Activated CD4-positive, alpha-beta T cell treated with anti-CD3 and anti-CD28 coated beads for 4 hours (primary cell): ENCODE measurements at places on chromosomes 13 and 19.

GRCh38 chr13:20412691-20413355 is 112.8 kb downstream of the CRYL1 start:
- peak; percentile 24 for DNase-seq

- no peak for DNase-seq
Measured at GRCh38 chr13:80239571-80240255, 101.2 kb downstream of the SPRY2 start.

GRCh38 chr13:30049692-30050091 is 199.3 kb upstream of the UBL3 start:
- no peak for DNase-seq

- DNase-seq = no peak
Measured at GRCh38 chr19:47315125-47315821, 5.6 kb downstream of the C5AR1 start.

DNA sequence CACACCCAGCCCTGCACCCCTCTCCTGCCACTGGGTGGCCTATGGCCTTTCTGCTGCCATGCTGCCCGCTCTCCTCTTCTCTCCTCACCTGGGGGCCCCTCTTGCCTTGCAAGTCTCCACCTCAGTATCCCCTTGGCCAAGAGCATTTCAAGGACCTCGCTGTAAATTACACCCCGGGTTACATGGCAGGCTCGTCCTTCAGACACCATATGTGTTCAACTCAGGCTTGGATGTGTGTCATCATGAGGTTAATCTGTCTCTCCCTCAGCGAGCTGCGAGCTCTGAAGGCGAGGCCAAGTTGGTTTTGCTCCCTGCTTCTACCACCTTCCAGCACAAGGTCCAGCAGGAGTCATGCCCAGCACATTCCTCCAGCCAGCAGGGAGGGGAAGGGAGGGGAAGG is 74.8 kb upstream of the TM9SF2 start:
- DNase-seq = no peak

DNA sequence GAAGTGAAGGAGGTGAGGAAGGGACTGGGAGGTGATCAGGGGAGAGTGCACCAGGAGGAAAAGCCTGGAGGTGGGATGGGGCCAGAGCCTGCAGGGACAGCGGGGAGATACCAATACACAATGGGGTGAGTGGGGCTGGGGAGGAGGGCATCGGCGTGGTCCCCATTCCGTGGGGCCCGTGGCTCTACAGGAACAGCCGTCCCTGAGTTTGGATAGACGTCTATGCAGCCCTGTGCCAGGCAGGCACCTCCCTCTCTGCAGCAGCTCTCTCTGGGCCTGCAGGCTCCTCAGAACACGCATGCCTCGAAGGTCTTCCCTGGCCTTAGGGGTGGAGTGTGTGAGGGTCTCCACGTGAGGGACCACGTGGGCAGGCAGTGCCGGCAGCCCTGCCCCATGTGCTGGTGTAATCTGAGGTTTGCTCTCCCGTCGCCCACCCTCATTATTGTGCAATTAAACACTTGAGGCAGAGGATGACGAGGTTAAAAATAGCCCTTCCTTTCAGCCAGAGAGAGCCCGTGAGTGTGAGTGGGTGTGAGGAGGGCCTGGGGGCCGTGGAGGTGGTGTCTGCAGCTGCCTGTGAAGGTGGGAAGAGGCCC is 16.5 kb downstream of the C2CD4C start:
- no peak for DNase-seq

- no peak for DNase-seq
Measured at GRCh38 chr13:60347690-60348089, 49.3 kb upstream of the TDRD3 start.

DNA sequence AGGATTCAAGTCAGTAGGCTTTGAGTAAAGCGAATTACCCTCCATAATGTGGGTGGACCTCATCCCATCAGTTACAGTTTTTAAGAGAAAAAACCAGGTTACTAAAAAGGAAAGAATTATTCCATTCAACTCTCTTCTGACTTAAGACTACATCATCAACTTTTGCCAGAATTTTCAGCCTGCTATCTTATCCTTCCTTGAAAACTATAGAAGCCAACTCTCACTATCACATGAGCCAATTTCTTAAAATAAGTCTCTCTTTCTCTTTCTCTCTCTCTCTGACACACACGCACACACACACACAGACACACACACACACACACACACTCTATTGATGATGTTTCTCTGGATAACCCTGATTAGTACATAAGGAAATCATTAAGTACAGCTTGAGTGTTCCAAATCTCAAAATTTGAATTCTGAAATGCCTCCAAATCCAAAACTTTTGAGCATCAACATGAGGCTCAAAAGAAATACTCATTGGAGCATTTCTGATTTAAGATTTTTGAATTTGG is 217.0 kb upstream of the PRR20A start:
- no peak for DNase-seq

DNA sequence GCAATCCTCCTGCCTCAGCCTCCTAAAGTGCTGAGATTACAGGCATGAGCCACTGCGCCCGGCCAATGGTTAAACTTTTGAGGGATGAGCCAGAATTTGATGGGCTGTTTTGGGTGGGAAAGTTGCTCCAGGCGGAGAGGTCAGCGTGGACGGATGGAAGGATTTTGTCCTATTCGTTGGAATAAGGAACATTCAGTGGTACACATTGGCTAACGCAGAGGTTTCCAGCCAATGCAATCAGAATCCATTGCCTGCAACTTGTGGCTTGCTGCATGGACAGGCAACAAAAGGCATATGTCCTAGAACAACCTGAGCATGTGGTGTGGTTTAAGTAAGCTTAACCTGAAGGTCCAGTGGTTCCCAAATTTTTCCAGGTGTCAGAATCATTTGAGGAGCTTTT is 35.5 kb upstream of the C1QTNF9 start:
- no peak for DNase-seq

DNA sequence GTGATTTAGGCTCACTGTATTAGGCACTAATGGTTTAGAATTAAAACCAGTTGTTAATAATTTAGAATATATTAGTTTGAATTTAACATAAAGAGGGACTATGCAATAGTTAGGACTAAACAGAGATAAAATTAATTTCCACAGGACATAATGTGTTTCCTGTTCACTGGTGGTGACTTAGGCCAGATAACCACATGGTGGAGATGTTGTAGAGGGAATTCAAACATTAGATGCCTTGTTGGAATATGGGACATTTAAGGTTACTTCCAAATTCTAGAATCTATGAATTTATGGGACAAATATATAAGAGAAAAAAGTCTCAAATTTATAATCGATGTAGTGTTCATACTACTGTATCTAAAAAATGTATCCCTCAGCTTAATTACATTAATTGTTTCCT is 615.5 kb upstream of the KLHL1 start:
- no peak for DNase-seq

- DNase-seq = no peak
Measured at GRCh38 chr13:77374786-77375185, 47.9 kb upstream of the MYCBP2 start.

DNA sequence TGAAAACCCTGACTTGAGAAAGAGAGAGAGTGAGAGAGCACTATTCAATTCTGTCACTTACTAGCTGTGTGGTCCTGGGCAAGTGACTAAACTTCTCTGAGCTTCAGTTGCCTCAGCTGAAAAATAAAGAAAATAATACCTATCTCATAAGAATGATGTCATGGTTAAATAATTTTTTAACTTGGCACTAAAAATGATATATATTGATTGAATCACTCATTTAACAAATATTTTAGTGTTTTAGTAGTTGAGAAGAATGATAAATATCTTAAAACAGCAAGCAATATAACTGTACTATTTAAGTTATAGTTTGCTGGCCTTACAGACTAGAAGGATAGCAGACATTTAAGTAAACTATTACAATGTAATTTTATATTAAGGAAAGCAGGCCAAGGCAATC is 764.2 kb downstream of the DIAPH3 start:
- no peak for DNase-seq

DNA sequence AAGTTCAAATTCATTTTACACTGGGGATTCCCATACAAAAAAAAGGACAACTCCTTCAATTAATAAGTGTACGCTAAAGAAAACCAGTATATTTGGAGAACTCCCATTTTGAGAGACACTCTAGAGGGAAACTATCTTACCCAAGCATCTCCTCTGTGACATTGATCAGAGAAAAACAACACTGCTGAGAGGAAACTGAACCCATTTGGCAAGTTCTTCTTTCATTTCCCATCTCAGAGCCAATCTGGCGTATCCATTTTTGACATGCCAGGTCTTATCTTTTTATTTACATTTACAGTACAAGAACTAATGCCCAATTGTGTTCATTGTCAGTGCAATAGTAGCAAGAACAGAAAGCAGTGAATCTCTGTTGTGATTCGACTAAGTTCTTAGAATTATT is 30.1 kb downstream of the LIG4 start:
- no peak for DNase-seq

DNA sequence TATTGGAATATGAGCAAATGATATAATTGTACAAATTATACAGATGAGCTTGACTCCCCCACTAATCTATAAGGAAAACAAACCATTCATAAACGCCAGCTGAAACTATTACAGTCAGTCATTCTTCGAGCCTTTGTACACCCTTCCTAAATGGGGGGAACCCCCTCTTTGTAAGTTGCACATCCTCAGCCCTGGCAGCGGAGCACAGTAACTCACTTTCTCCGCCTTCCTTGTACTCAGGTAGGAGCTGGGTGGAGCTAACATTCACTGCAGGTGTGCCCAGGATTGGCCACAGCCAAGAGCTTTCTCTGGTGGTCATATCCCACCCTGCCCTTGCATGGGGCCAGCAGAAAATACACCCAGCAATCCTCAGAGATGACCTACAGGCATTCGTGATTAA is 28.6 kb downstream of the PIN1 start:
- peak; percentile 21 for DNase-seq

- DNase-seq = peak; percentile 26
Measured at GRCh38 chr13:23384111-23384510, 49.4 kb downstream of the SACS start.

GRCh38 chr13:113064000-113064533 is 41.5 kb upstream of the F7 start:
- DNase-seq = no peak

- DNase-seq = no peak
Measured at GRCh38 chr13:102395939-102396338, 5.9 kb downstream of the FGF14 start.

DNA sequence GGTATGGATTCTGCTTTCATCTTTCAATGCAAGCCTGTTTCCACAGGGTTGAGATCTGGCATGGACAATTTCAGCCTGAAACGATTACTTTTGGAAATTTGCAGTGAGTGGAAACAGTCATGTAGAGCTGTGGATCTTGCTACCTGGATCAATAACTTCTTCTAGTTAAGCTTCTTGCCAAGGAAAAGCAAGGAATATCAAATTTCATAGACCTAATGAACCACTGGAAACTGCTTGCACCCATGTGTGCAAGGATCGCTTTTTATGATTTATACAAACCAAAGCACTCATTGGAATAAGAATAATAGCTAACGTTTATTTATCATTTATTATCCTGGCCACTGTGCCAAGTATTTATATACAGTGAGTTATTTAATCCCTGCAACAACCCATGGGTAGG is 392.8 kb downstream of the KCNRG start:
- DNase-seq = no peak

- DNase-seq = no peak
Measured at GRCh38 chr13:75050419-75051046, 431.4 kb downstream of the TBC1D4 start.

GRCh38 chr19:56189785-56190184 is 7.8 kb downstream of the ZSCAN5B start:
- DNase-seq = no peak

GRCh38 chr13:95319551-95320274 is 18.5 kb upstream of the ABCC4 start:
- no peak for DNase-seq

DNA sequence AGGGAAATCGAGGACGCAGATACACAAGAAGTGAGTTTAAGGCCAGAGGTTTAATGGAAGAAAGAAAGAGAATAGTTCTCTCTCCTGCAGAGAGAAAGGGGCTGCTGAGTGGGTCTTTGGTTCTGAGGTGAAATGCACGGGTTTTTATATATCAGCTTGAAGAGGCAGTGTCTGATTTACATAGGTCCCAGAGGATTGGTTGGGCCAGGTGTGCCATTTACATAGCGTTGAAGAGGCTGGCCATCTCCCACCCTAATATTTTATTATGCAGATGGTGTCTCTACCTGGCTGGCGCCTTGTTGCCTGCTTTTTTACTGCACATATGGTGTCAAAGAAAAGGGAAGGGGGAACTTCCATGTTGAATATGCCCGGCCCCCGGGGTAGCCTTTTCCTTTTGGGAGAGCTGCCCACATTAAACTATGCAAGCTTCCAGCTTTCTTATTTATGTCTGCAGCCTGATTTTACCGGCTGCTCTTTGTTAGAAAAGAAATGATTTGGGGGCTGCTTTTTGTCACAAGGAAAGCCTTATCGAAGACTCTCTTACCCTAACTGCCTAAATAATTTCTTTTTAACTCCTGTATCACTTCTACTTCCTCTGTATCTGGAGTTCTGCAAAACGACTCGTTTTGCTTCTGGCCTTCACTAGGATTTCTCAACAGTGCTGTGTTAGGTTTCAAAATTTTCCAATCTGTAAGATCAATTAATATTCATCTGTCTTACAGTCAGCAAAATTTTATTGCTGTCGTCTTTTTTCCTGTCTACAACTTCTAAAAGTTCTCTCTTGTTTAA is 268.5 kb downstream of the B3GLCT start:
- DNase-seq = no peak

DNA sequence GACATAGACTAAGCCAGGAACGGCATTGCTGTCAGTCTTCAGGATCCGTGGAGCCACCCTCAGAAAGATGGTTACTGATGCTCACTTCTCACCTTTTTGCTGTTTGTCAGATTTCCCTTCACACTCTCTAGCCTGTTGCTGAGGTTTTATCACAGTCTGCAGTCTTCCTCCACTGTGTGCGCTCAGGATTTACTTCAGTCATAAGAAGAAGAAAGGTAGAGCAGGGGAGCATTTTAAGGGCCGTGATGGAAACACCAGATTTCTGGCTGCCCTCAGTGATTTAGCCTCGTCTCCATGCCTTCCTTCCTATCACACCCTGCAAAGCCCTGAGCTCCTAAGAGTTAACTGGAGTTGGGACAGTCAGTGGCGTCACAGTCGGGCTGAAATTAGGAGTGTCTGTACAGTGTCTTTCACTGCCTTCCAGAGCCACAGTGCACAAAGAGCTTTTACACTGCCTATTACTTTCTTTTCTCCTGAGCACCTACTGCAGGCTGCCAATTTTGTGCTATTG is 60.0 kb upstream of the GPR183 start:
- no peak for DNase-seq

DNA sequence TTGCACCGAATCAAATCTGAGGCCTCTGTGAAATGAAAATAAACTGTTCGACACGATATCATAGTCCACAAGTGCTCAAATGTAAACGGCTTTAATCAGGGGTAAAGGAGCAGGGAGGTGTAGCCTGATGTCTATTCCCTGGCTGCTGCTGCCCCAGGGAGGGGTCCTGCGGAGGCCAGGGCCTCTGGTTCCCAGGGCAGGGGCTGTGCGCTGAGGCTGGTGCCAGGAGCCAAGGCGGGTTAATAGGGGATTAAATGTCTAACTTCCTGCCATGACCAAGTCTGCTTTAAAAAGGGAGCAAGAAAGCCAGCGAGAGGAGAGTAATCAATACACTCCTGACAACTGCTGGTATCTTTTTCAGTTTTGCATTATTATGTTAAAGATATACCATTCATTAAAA is 59.4 kb downstream of the ZNF536 start:
- no peak for DNase-seq
